A549 treated with AZD2906 at 1 μM for 4 hours (cell line): ENCODE measurements at places on chromosomes 7 and 10. TPM values are rescaled to one million over a fixed set of nuclear protein-coding genes. Genes with fewer than 3 reads are reported as not detected.

Gene H2AZ2
- total RNA-seq, result 206 to 263 TPM (median 253 TPM) in 5 replicates

Gene CYTH3
- total RNA-seq, result 29.4 to 33.5 TPM (median 32.0 TPM) in 5 replicates

Gene CLDN3
- total RNA-seq, result 1.4 to 4.4 TPM (median 3.6 TPM) in 5 replicates

Gene WDR37
- total RNA-seq, result 8.0 to 9.2 TPM (median 8.5 TPM) in 5 replicates

Gene NPSR1
- total RNA-seq, result not detected in 5 replicates

Gene CPA1
- not detected in 5 replicates for total RNA-seq

Gene SND1
- total RNA-seq, result 97.4 to 110 TPM (median 102 TPM) in 5 replicates

Gene PRSS2
- not detected in 5 replicates for total RNA-seq

Gene FGFR2
- total RNA-seq, result 0.19 to 0.38 TPM (median 0.35 TPM) in 5 replicates

Gene ADAM12
- total RNA-seq, result 2.7 to 4.7 TPM (median 3.8 TPM) in 5 replicates

Gene PROSER2
- total RNA-seq, result 32.8 to 46.7 TPM (median 46.4 TPM) in 5 replicates

Gene STAG3
- total RNA-seq, result 0.14 to 0.42 TPM (median 0.18 TPM) in 5 replicates

Gene ADCY1
- total RNA-seq, result 2.1 to 2.5 TPM (median 2.4 TPM) in 5 replicates

Gene SMO
- 11.8 to 15.3 TPM (median 13.6 TPM) in 5 replicates for total RNA-seq

Gene RBM20
- 3.3 to 4.3 TPM (median 3.8 TPM) in 5 replicates for total RNA-seq

Gene TMEM26
- total RNA-seq, result 0.05 to 0.10 TPM (median 0.06 TPM) in 5 replicates

Gene LIPM
- total RNA-seq, result not detected in 5 replicates

Gene MSS51
- 0.31 to 0.68 TPM (median 0.38 TPM) in 5 replicates for total RNA-seq

Gene PNLIPRP2
- 0.06 to 0.14 TPM (median 0.08 TPM) in 4 of 5 replicates, not detected in the other for total RNA-seq

Gene CLRN3
- total RNA-seq, result not detected in 5 replicates

Gene MSMB
- not detected in 5 replicates for total RNA-seq

Gene C10orf105
- not detected in 5 replicates for total RNA-seq

Gene CPED1
- not detected in 5 replicates for total RNA-seq

Gene CCDC7
- 0.52 to 0.82 TPM (median 0.72 TPM) in 5 replicates for total RNA-seq

Gene PDE6C
- total RNA-seq, result not detected in 5 replicates

Gene BLNK
- total RNA-seq, result 0.06 TPM in 1 of 5 replicates, not detected in the others

Gene ANXA8L1
- 93.7 to 122 TPM (median 108 TPM) in 5 replicates for total RNA-seq

Gene JMJD1C
- 15.5 to 22.6 TPM (median 17.6 TPM) in 5 replicates for total RNA-seq

Gene MMRN2
- total RNA-seq, result 0.40 to 1.4 TPM (median 0.93 TPM) in 5 replicates

Gene NPC1L1
- 0.06 to 0.09 TPM (median 0.08 TPM) in 5 replicates for total RNA-seq

Gene TEX36
- total RNA-seq, result not detected in 5 replicates

Gene GPER1
- total RNA-seq, result 1.4 to 2.0 TPM (median 1.8 TPM) in 5 replicates

Gene PLEKHS1
- 0.02 to 0.06 TPM (median 0.03 TPM) in 4 of 5 replicates, not detected in the other for total RNA-seq

Gene SFTPA1
- not detected in 5 replicates for total RNA-seq

Gene GIMAP4
- total RNA-seq, result not detected in 5 replicates

Gene FGL2
- total RNA-seq, result not detected in 5 replicates

Gene TET1
- total RNA-seq, result 0.37 to 0.68 TPM (median 0.54 TPM) in 5 replicates
